ENCODE measurements at places on chromosomes 2 and 18.

DNA sequence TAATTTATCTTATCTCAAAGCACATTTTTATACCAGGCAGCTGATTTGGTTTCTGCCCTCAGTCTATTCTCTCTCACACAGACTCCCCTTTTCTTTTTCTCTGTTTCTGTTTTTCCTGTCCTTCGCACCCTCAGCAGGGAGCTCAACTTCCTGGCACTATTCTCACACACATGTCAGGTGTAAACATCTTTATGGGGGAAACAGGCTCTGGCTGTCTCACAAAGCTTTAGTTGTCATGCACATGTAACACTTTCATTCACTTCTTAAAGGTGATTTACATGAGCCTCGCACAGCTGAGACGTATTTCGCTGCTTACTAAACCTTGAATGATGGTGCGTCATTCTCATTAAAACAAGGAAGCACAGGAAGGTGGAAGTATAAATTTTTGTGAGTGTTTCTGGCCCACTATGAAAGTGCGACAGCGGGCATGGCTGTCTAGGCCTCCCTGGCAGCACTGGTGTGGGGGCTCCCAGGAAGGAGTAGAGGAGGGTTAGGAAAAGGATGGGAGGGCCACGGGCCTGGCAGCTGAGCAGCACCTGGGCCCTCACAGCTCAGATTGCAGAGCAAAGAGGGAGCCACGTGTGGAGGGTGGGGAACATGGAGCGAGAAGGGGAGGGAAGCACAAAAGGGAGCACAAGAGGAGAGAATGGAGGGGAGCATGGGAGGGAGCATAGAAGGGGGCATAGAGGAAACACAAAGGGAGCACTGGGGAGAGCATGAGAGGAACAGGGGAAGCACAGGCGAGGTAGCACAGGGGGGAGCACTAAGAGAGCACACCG lies 46.2 kb upstream of the SNTG2 start:
- no peak for DNase-seq

DNA sequence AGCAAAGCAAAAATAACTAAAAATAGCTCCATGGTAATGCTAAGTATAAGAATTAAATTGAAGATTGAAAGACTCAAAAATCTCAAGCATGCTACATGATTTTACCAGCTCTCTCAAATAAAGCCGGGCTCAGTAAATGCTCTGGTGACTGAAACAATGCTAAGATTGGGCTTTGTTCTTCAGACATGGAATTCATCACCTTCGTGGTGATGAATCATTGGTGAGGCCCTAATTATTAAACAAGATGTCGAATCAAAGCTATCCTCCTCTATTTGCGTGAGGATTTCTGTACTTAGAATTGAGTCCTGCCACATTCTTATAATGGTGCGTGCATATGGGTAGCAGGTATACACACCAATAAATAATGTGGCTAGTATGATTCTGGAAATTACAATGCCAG lies 58.8 kb upstream of the LRRTM1 start:
- DNase-seq: no peak

GRCh38 chr2:16291731-16292550 lies 351.6 kb downstream of the MYCN start:
- no peak for DNase-seq

- no peak for DNase-seq
These were observed 12.1 kb upstream of the COPS8 start for GRCh38 chr2:237073552-237073951.

DNA sequence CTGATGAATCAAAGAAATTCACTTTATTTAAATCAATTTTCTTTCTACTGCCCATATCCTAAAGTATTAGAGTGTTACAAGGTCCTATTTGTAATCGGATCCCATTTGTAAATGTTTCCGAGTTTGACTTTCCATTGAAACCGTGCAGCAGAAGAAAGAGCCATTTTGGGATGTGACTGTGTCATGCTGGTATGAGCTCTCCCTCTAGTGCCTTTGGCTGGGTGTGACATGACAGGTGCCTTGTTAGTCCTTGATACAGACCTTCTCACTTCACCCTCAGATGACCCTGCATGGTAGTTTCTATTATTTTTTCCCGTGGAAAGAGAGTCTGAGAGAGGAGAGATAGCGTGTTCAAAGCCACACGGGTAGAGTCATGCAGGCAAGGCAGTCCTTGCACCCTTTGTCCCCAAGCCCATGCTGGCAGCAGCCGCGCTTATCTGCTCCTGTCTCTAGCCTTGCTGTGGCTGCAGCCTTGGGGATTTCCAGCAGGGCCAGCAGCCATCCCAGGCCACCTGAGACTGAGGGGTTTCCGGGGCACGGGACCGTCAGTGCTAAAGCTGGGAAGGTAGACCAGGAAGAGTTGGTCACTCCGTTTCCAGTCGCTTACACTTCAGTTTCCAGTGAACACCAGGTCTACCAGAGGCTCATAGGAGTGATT lies 21.4 kb downstream of the CHMP1B start:
- DNase-seq: peak; percentile 41

GRCh38 chr18:75208836-75209128 lies 157 bp downstream of the PTGR3 start:
- no peak for DNase-seq

DNA sequence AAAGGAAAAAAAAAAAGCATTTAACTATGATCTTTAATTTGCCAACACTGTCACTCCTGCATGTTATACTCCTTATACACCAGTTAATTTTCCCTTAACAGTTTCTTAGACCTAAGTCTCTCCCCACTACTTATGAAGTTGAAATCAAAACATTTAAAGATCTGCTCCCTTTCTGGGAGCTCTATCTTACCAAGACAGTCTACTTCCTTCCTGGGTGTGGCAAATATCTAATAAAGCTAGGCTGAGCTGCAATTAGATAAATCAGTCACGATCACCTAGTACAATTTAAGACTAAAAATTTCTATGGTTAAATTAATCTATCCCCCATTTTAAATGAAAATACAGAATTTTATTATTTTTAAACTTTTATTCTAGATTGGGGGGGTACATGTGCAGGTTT lies 33.4 kb downstream of the PUM2 start:
- DNase-seq: no peak

GRCh38 chr2:173982918-173983317 lies 17.7 kb upstream of the SP3 start:
- peak; percentile 62 for DNase-seq

DNA sequence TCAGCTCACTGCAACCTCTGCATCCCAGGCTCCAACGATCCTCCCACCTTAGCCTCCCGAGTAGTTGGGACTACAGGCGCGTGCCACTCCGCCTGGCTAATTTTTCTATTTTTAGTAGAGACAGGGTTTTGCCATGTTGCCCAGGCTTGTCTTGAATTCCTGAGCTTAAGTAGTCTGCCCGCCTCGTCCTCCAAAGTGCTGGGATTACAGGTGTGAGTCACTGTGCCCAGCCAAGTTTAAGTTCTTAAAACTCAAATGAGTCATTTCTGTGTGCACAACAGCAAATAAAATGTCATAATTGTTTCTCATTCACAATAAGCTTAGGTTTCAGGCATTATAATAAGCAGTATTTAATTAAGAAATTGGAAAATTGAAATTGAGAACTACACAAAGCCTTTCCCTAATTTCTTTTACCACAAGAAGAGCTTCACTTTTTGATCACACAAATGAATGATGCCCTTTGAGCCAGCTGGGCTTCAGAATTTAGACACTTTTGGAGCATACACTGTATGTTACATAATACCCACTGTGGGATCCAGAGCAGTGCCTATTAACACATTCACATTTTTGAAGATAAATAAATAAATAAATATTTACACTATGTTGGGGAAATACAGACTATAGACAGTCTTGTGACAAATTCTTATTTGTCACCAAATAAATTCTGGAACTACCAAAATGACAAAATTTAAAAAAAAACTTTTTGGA lies 8.6 kb upstream of the ME2 start:
- DNase-seq: no peak

GRCh38 chr18:68354176-68354575 lies 360.7 kb downstream of the TMX3 start:
- DNase-seq: no peak
